ENCODE measurements at places on chromosomes 3 and 15.

- no peak for DNase-seq
Measured at GRCh38 chr3:190492966-190493365, 20.9 kb upstream of the IL1RAP start.

DNA sequence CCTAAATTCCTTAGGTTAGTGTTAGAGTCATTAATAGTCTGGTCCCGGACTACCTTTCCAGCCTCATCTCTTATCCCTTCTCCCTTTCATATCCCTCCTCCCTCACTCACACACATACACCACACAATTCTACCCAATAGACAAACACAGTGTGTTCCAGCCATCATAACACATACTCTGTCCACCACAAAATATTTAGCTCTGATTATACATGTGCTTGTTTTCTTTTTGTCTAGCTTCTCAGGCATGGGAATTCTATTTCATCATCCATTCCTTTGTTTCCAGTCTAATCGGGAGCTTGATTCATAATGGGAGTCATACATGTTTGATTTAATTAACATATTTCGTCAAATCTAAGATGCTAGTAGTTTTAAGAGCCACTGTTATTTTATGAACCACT lies 161.8 kb upstream of the BFSP2 start:
- no peak for DNase-seq

DNA sequence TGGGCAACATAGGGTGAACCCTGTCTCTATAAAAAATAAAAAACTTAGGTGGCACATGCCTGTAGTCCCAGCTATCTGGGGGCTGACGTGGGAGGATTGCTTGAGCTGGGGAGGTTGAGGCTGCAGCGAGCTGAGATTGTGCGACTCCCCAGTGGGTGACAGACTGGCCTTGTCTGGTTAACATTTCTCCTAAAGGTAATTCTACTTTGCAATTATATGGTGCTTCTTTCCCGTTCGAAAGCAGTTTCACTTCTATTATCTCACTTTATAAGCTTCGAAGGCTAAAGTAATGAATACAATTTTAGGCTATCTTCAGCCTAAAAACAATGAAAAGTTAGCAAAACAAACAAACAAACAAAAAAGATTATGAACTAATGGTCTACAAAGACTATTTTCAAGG lies 35.3 kb downstream of the COMMD2 start:
- no peak for DNase-seq

DNA sequence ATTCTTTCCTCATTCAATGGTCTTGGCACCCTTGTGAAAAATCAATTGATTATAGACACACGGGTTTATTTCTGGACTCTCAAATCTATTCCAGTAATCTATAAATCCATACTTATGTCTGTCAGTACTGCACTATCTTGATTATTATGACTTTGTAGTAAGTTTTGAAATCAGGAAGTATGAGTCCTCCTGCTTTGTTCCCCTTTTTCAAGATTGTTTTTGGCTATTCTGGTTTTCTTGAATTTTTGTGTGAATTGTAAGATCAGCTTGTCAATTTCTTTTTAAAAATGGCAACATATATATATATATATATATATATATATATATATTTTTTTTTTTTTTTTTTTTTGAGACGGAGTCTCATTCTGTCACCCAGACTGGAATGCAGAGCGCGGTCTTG lies 32.3 kb upstream of the CFAP20DC start:
- no peak for DNase-seq

- DNase-seq = no peak
Measured at GRCh38 chr15:60423537-60423936, 25.8 kb upstream of the ANXA2 start.

DNA sequence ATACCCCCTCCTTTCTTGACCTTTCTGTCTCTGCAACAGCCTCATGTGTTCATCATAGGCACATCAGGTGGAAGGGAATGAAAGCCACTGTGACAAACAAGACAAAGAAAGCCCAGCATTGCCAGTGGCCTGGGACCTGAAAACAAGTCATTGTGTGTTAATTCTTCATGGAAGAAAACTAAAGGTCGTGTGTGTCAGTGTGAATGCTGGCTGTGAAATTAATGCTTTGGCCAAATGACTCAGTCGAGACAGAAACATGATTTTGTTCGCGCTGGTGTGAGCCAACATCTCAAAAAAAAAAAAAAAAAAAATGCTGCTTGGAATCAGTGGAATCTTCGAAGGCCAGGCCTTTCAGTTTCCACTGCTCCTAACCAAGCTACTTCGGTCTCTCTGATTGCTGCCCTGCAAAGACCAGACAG lies 386.5 kb upstream of the PROK2 start:
- DNase-seq = no peak

GRCh38 chr15:87537295-87537694 lies 719.2 kb downstream of the NTRK3 start:
- no peak for DNase-seq

- no peak for DNase-seq
Measured at GRCh38 chr3:121975702-121976302, 46.2 kb downstream of the ILDR1 start.

GRCh38 chr3:135056733-135057310 lies 261.8 kb downstream of the EPHB1 start:
- no peak for DNase-seq

GRCh38 chr15:64693134-64693533 lies 82.3 kb downstream of the RBPMS2 start:
- no peak for DNase-seq

DNA sequence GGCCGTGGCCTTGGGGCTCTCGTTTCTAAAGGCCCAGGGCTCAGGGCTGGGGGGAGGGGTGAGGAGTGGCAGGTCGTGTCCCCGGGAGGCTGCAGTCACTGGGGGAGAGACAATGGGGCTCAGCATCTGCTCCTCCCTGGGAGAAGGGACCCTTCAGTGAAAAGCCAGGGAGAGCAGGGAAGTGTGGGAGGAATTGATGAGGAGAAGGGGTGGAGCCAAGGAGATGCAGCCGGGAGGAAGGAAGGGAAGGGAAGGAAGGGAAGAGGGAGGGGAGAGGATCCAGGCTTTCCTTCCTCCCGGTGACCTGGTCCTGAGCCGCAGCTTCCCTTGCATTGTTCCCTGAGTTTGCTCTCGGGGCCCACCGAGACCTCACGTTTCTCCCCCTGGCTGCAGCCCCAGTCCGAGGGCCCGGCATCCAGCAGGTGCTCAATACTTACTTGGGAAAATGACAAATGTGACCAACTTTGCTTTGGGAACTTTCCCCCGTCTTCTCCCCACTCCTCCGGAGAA lies 1.4 kb upstream of the ZNF710 start:
- DNase-seq = no peak

DNA sequence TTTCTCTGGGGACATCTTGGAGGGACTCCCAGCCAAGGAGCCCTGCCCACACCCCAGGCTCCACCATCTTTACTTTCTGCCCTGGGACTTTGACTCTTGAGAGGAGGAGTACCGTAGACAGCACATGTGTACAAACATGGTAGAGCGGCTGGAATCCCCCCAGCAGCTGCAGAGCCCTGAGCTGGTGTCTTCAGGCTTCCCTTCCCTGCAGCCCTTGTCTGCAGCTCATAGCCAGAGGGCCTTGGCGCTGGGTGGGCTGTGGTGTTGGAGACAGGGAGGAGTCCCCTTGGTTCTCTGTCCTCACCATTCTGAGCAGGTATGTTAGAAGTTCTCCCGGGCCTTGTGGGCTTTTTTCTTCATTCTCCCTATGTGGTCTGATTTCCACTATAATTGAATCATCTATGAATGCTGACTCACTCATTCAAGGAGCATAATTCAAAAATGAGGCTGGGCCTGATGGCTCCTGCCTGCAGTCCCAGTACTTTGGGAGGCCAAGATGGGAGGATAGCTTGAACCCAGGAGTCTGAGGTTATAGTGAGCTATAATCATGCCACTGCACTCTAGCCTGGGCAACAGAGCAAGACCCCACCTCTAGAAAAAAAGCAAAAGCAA lies 97.8 kb upstream of the MEF2A start:
- DNase-seq = no peak

- DNase-seq = no peak
Measured at GRCh38 chr3:50299929-50300680, 900 bp upstream of the HYAL3 start.

DNA sequence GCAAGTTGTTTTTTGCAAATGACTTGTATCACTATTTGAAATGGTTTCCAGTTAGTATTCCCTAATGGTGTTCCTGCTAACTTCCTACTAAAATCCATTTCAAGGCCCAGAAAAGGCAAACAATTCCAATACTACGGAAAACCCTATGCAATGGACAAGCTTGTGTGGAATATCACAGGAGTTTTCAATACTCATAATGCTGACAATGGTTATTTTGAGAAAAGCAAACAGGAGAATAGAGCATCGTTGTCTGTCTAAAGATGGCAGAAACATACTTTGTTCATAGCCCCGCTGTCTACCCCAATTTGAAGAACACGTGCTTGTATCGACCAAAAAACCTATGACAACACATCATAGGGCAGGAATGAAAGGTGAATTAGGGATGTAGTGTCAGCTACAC lies 327.9 kb downstream of the CHST2 start:
- DNase-seq = no peak

GRCh38 chr3:197015790-197016736 lies 13.6 kb downstream of the MELTF start:
- DNase-seq = no peak

GRCh38 chr3:180855364-180855763 lies 57.1 kb upstream of the FXR1 start:
- no peak for DNase-seq

DNA sequence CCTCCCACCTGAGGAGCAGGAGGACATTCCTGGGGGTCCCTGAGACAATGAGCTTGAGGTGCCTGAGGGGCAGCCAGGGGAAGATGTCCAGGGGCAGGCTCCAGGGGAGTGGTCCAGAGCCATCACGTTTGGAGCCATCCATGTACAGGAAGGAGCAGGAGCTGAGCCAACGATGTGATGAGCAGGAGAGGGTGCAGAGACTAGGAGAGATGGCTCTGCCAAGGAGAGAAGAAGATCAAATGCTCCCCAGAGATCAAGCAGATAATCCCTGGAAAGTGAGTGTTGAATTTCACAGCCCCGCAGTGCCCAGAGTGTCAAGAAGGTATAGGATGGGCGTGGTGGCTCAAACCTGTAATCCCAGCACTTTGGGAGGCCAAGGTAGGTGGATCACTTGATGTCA lies 97.8 kb upstream of the HERC1 start:
- no peak for DNase-seq

GRCh38 chr15:70608144-70608543 lies 155.2 kb downstream of the UACA start:
- no peak for DNase-seq

GRCh38 chr3:15645740-15646501 lies 44.4 kb downstream of the BTD start:
- no peak for DNase-seq

- DNase-seq = no peak
Measured at GRCh38 chr3:12944413-12944812, 103.0 kb upstream of the RPL32 start.

DNA sequence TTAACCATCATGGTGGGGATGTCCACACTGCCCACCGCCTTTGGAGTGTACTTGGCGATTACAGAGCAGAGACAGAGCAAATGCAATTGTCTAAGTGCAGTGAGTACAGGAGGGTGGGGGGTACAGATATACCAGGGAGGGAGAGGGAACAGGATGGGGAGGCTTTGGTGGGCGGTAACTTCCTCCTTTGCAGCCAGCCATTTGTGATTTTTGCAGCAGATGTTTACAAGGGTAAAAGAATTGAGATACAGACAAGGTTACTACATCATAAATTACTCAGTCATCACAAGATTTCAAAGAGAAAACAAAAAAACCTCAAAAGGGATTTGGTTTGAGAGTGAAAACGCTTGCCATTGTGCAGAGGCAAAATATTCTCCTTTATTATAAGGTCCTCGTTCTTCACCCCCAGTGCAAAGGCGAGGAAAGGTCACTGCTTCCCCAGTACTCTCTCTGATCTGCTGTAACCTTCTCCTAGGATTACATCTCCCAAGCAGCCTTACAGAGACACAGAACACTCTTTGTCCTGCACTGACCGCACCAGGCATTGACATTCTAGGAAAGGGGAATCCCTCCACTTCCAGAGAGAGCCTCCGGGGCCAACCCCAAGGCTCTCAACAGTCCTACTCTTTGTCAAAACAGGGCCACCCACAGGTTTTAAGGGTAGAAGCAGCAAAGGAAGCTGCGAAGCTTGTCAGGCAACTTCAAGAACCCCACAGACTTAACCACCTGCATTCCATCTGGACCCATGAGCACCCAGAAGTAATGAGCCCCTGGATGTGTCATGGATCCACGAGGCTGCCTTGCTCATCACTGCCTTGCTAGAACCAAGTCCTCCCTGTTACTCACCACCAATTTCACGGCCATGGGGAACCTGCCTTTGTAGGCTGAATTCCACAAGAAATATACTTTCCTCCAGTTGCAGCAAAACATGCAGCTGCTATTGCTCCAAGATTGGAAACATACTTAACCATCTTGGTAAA lies 117.3 kb downstream of the ADAMTS17 start:
- no peak for DNase-seq

GRCh38 chr3:88058306-88058580 lies 562 bp downstream of the CGGBP1 start:
- DNase-seq = no peak

DNA sequence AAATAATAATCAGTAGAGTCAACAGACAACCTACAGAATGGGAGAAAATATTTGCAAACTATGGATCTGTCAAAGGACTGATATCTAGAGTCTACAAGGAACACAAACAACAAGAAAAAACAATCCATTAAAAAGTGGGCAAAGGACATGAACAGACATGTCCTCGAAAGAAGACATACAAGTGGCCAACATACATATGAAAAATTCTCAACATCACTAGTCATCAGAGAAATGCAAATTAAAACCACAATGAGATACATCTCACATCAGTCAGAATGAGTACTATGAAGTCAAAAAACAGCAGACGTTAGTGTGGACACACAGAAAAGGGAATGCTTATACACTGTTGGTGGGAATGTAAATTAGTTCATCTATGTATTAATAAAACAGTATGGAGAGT lies 33.7 kb downstream of the SLC2A2 start:
- DNase-seq = no peak

DNA sequence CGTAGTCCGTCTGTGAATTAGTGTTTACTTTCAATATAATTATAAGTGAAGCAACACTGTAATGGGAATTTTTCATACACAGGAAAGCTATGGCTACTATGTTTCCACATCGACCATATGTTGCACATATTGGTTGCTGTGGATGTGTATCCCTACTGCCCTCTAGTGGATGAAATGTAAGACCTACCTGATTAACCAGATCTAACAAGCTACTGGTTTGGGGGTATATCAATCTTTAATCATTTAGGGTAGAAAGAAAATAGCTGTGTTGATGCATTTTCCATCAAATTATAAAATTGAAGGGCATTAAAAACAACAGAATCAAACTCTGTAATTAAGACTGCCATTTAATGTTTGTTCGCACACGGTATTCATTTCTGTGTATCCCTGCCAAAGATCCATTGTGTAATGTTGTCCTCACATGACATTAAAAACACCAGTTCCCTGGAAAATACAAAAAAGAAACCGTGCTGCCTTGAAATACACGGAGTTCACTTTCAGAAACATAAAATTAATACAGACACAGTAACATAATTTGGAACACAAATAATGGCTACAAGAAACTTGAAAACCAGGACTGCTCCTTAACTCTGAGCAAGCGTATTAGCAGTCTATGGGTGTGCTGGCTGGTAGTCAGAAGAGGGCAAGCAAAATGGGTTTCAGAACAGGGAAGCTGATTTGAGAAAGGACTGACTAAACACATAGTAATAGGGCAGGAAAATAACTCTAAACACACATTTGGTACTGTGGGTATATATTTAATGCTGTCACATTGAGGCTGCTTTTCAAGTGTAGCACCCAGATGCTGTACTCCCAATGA lies 125.1 kb downstream of the TIGIT start:
- DNase-seq = no peak

- DNase-seq = peak; percentile 36
Measured at GRCh38 chr15:74776821-74777768, 4.8 kb upstream of the CSK start.
